Posterior vena cava (tissue), 2 donors: ENCODE measurements at places on chromosomes 7 and 10.

DNA sequence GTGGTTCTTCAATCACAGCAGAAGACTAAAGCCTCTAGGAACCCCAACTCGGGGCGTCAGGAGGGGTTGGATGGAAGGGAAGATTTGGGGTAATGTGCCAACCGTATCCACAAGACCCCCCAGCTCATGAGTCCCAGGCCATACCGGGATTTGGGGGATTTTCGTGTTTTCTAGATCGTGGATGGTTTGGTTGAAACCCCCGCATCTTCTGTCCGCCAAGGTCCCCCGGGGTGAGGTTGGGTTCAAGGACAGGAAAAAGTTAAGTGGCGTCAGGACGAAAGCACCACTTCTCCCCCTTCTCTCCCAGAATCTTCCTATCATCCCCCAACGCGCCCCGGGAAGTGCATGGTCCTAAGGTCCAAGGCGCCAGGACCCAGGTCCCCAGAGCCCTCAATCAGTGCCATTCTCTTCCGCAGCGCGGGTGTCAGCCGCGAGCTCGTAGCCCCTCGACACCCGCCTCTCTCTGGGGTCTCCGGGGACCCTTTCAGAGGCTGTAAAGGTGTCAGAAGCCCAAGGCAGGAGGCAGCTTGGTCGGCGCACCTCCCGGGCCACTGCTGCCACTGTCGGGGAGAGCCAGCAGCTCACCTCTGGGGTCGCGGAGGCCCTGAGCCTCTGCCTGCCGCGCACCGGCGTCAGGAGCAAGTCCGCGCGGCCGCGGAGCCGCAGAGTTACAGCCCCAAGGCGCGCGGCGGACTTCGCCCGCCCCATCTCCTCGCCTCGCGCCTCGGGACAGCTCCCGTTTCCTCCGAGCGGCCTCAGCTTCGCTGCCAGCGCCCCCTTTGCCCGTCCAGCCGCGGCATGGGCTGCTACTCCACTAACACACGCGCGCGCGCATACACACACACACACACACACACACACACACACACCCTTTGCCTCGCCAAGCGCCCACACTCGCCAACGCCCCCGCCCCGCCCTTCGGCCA lies 1.5 kb downstream of the MKX start:
- peak; percentile 87 for DNase-seq

DNA sequence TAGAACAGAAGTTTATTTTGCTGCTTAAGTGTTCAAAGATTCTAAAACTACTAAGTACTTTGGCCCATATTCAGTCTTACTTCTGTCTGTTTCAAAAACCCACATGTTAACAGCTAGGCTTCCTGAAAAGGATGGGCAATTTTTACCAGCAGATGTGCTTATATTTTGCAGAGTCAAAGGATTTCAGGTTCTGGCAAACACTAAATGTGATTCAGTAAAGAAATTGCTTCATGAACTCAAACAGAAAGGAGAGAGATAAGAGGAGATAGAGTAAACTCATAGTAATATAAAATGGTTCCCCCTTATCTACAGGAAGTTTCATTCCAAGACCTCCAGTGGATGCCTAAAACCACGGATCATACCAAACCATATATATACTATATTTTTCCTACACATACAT lies 248.5 kb downstream of the AGMO start:
- DNase-seq = no peak

DNA sequence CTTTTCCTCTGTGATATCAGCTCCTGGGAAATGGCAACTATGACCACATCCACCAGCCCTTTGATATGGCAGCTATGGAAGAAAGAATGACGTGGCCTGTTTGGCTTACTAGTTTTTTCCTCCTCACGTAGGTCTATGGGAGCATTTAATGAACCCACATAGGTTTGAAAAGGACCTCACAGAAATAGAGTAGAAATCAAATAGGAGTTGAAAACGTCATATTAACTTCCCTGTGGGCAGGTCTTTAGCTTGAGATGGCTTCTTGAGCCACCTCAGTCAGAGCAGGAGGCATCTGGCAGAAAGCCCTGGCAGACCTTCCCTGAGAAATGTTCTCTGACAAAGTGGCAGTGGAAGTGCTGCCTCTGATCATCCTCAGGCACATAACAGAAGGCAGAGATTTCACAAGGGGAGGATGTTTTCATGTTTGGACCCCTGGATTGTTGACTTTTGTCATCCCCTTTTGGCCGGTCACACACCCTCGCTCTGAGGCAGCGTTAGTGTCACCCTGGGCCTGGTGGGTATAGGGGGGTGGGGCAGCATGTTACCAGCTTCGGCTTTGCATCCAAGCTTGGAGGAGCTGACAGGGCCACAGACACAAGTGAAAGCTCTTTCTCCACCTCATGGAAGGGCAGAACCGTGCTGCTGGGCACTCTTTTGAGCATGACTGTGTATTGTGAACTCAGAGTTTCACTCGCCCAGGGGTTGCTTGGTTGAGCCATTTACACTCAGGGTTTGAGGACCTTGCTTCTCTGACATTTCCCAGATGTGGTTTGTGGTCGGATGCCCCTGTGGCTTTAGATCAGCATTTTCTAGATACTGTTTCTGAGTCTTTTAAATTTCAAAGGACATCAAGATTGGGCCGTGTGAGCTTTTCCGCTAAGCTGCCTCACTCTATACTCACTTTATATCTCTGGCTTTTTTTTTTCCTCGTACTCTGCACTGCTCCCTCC lies 184.2 kb downstream of the STK31 start:
- no peak for DNase-seq

DNA sequence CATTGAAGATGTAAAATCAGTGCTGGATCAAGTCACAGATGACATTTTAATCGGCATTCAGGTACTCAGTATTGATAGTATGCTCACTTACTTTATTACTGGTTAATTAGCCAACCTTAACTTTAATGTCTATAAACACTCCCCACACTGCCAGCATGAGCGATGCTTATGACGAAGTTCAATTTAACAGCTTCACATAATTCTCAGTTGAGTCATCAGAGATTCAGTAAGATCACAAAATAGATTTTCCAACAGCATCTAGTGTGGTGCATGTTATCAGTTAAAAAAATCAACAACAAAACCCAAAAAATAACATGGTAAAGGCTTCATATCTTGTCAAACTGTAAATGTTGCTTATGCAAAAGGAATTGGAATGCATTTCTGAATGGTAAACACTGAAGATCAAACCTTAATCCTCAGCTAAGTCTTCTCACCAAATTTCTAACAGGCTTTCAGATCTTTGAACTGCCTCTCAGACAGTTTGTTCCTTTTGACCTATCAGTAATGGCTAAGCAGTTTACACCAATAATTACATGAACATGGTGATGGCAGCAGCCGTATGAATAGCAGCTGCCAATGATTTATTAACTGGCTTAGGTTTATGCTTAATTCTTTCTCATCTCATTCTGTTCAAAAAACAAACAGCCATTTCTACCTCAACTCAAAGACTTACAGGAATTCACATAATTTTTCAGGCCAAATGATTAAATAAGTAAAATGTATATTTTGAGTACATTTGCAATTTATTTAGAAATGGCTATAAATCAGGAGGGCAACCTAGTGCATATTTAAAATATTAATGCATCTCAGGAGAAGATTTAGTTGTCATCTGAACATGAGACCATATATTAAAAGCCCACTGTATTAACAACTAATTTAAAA lies 98.5 kb downstream of the CABCOCO1 start:
- no peak for DNase-seq

DNA sequence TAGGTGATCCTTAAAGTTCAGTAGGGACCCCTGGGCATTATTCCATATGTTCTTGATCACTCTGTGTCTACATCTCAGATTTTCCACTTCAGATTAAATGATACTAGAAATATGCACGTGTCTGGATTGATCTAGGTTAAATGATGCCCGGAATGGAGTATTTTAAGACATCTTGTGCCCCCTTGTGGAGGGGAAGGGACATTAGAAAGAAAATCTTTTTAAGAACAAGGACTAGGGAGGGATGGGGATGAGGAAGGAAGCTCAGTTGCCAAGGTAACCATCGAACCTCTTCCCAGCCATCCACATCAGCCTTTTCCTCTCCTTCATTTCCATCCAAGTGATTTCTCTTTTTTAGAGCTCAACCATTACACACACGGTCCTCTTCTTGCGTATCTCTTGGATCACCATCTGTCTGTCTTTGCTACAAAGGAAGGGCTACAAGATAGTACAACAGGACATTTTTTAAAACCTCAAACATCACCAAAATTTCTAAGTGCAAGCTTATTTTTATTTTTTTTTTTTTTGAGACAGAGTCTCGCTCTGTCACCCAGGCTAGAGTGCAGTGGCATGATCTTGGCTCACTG lies 40.5 kb downstream of the PRSS2 start:
- no peak for DNase-seq

- no peak for DNase-seq
These were observed 775.7 kb upstream of the IGFBP3 start for GRCh38 chr7:46696741-46697140.

GRCh38 chr7:115040495-115040894 lies 118.6 kb downstream of the MDFIC start:
- DNase-seq = no peak

DNA sequence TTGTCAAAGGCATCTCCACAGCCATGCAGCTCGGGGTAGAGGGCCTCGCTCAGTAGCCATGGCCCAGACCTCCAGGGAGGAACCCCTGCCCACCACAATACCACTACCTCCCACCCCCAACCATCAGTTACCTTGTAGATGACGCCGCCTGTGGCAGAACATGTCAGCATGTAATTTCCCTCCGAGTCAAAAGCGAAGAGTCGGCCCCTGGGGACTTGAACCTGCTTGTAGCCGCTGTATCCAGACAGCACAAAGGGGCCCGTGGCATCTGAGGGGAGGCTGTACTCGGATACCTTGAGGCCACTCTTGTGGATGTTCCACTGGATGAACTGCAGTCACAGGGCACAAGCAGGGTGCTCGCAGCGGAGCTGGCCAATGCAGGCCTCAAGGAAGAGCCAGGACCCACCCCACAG lies 16.3 kb upstream of the CYREN start:
- peak; percentile 80 for DNase-seq

DNA sequence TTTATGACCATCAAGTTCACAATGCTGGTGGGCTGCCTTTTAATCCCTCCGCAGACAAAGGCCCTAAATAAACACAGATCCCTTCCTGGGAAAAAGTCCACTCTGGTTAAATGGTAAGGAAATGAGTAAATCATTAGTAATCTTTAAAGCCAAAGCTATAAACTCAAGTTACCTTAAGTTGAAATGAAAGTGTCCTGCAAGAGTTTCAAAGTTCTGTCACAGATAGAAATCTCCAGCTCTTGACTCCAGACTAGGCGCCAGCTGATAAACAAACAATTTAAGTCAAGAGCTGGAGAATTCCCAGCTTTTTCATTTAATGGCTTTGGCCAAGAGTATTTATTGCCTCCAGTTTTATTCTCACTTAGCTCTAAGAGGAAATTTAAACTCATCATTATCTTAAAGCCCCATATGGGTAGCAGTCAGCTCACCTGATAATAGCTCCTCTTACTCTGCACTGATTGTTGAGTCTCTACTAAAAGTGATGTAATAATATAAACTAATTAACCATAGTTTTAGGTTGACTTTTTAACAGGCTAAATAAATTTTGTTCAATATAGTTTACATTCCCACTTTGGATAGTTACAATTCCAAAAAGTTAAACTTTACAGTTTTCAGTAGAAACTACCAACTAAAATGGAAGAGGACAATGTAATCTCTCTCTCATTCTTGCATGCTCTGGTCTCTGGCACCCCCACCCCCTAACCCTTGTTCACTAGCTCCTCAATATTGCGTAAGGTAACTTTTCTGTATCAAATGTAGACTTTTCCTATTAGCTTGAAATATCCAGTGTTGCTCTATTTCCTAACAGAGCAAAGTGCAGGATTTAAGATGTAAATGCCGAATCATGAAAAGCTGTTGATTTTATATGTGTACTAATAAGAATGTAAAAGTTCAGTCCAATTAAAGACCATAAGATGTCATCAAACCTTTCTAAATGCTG lies 56.1 kb downstream of the HIBADH start:
- no peak for DNase-seq

DNA sequence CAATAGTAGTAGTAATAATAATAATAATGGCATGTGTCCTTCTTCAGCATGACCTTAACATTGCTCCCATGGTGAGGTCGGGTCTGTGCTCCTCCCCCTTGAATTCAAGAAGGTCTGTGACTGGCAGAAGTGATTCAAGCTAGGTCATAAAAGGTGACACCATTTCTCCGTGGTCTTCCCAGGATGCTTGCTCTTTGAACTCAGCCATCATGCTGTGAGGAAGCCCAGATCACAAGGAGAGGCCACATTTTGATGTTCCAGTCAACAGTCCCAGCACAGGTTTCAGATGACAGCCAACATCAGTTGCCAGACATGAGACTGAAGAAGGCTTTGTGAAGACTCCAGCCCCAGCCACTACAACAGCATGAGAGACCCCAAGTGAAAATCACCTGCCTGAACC lies 83.9 kb downstream of the SEPTIN14 start:
- DNase-seq = no peak

GRCh38 chr7:138029941-138030340 lies 28.1 kb upstream of the CREB3L2 start:
- DNase-seq = no peak

GRCh38 chr7:141115965-141116364 lies 42.1 kb downstream of the TMEM178B start:
- DNase-seq = no peak

DNA sequence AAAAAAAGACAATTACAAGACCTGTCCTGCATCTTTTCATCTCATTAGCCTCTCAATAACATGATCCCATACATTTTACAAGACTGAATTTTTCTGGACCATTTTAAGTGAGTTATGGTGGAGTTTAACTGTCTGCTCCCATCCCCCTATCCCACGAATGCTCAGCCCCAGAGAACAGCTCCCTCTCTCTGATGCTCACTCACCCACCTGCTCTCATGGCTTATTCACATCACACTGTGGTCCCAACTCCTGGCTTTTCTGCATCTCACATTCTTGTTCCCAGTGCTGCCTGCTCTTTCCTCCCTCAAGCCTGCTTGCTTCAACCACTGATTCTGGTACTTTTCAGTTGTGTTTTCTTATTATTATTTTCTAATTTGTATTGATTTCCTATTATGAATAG lies 20.4 kb upstream of the CCSER2 start:
- DNase-seq = no peak

DNA sequence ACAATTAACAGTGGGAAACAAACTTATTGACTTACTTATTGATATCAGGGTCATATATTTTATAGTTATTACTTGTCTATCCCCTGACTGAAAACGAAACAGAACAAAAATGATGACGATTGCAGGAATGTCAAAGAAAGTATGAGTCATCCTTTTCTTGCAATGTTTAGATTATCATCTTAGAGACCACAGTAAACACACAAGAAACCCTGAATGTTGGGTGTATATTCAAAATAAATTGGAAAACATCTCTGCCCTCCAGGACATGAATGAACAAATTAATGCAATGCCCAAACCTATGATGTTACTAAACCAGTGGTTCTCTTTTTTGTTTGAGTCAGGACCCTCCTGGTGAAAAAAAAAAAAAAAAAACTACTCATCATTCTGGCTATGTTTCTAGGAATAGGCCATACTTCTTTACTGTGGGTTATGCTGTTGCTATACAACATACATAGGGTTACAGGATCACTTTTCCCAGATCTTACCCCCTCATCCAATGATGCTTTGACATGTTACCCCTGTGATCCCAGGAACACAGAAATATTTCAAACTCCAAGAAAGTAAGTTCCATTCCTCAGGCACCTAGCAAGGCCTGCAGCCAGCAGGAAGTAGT lies 623.4 kb upstream of the IGFBP3 start:
- DNase-seq = no peak

GRCh38 chr10:97726636-97727178 lies 10.2 kb upstream of the ZFYVE27 start:
- DNase-seq = no peak
